ENCODE measurements at places on chromosomes 11 and 22.

DNA sequence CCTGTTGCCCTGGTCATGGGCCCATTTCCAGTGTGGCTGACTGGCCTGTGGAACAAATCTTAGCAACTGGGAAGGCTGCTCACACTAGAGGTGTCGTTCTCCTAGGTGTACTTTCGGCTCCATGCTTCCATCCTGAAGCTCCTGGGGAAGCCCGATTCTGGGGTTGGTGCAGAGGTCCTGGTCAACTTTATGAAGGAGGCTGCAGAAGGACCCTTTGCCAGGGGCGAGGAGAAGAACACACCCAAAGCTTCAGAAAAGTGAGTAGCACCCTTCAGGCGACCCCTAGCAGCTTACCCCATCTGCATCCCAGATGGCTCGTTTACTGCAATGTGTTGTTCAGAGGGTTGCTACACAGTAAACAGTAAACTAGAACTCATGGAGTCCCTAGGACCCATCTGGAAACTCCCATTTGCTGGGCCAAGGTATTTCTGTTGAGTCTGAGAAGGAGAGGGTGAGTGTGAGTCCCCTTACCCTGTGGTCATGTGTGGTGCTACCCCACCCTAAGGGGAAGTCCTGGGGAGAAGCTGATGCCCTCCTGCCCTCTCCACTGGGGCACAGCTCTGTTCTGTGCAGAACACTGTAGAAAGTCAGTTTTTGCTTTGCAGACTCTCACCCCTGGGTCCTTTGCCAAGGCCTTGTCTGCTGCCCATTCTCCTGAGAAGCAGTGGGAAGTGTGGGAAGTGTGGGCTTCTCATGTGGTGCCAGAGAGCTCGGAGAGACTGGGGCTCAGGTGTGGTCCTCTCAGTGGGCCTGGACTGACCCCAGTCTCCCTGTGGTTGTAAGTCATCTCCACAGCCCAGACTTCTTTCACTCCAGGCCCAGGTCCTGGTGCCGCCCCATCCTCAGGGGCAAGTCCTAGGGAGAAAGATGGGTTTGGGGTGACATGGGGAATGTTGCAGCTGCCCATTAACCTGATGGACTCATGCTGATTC lies 85.0 kb downstream of the CABIN1 start:
- DNase-seq, result no peak

DNA sequence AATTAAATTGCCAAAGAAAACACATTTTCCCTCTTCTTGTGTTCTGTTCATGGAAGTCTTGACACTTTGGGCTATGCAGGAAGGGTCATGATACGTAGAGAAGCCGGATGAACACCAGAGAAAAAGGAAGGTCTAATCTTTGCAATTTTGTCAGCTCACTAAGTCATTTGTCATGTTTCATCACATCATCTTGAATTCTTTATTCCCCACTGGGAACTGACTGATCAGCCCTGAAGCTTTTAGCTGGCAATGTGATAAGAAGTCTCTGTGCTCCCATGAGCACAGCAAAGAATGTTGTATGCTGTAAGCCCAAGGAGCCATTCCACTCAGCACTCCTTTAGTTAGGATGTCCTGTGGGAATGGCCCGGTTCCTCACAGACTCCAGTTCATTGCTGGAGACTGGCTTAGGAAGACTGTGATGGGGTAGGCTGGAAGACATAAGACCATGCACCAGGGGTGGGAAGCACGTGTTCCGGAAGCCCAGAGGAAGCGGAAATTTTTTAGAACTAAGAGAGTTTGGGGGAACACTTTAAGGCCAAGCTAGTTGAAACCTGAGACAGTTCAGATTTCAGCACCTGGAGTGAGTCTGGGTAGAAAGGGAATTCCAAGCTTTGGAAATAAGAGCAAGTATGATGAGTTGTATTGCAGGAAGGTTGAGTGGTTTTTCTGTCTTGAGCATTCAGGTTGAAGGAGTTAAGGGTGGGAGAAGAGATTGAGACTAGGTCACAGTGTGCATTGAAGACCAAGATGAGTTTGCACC lies 306.7 kb upstream of the MTNR1B start:
- no peak for DNase-seq

- no peak for DNase-seq
Measured at GRCh38 chr11:23399995-23400394, 539.7 kb upstream of the CCDC179 start.

GRCh38 chr11:128731041-128731663 lies 37.3 kb downstream of the FLI1 start:
- peak; percentile 35 for DNase-seq

DNA sequence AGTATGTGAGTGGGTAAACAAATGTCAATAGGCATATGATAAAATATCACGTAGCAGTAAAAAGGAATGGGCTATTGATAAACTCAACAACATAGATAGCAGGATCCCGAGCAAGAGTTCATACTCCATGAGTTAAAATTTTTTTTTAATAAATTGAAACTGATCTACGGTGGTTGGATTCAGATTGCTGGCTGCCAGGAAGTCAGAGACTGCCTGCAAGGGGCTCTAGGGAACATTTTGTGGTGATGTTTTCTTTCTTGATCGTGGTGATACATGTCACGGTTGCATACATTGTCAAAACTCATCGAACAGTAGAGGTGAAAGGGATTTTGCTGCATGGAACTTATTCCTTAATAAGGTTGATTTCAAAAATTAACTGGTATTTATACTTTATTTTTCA lies 62.6 kb upstream of the WNT7B start:
- DNase-seq, result no peak

GRCh38 chr22:30260682-30261081 lies 6.0 kb downstream of the OSM start:
- no peak for DNase-seq

DNA sequence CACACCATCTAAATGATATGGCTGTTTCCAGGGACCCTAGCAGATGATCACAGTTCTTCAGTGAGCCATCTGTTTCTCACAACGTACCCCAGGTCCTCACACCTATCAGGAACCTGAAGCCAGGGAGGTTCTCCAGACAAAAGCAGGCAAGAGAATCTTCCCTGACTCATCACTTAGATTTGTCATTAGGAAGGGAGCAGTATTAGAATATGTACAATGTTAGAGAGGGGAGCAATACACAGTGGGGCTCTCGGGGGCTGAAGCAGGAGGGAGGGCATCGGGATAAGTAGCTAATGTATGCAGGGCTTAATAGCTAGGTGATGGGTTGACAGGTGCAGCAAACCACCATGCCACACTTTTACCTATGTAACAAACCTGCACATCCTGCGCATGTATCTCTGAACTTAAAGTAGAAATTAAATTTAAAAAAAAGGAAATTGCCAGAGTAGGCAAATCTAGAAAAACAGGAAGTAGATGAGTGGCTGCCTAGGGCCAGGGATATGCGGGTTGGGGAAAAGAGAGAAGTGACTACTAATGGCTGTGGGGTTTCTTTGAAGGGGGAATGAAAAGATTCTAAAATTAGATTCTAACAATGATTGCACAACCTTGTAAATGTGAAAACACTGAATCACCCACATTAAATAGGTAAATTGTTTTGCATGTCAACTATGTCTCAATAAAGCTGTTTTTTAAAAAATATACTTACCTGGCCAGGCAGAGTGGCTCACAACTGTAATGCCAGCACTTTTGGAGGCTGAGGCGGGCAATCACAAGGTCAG lies 14.4 kb downstream of the C22orf42 start:
- peak; percentile 60 for DNase-seq

- no peak for DNase-seq
Measured at GRCh38 chr11:101487775-101488174, 96.0 kb downstream of the TRPC6 start.

- DNase-seq, result no peak
Measured at GRCh38 chr11:36257351-36257750, 31.9 kb downstream of the COMMD9 start.

DNA sequence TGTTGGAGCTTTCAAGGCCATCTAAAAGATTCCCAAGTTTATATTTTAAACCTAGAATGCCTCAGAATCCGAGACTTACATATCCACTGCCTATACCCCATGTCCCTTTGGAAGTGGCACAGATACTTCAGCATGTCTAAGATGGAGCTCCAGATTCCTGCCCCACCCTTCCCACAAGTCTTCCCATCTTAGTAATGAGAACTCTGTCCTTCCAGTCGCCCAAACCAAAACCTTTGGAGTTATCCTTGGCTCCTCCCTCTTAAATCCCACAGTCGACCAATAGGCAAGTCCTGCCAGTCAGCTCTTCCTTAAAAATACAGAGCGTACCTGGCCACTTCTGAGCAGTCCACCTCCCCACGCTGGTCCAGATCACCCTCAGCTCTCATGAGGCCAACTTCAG lies 4.3 kb downstream of the POLD4 start:
- DNase-seq, result no peak

DNA sequence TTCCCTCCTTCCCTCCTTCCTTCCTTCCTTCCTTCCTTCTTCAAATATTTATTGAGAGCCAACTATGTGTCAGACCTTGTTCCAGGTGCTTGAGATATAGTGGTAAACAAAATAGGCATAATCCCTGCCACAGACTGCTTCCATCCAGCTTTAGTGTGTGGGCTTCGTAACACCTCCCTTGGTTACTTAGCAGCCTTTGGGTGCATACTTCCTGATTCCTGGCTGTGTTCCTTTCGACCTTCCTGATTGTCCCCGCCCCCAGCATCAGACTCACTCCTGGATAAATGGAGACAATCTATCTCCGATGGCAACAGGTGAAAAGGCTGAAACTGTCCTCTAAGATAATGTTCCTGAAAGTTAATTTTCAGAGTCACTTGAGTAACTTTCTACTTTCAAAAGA lies 13.5 kb downstream of the CCDC81 start:
- DNase-seq, result no peak

GRCh38 chr22:31055635-31056159 lies 25.4 kb upstream of the SMTN start:
- DNase-seq, result no peak

DNA sequence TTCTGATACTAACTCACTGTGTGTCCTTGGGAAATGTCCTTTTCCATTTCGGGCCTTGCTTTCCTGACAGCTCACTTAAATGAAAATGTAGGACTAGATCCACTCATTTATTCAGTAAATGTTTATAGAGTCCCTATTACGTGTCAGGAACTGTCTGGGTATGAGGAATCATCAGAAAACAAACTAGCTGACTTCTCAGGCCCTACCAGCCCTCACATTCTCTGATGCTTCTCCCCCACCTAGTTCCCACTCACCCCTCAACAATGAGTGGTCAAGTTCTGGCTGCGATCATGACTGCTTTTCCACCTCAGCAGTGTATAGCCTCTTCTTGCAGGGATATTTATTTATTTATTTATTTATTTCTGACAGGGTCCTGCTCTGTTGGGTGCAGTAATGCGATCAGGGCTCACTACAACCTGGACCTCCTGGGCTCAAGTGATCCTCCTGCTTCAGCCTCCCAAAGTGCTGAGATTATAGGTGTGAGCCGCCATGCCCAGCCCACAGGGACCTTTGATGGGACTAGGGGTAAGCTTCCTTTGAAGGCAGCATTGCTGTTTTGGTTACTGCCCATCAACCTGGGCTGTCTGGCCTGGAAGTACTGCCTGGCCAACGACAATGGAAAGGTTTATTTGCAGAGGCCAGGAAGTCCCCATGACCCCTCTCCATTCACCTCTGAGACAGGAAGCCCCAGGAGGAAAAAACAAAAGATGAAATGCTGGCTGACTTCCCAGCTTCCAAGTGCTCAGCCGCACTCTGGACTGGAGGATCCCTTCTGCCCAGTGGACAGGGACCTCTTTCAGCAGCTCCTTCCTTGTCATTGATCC lies 33.1 kb upstream of the POLD3 start:
- DNase-seq, result no peak

GRCh38 chr11:27076121-27076589 lies 35.5 kb downstream of the BBOX1 start:
- DNase-seq, result no peak

DNA sequence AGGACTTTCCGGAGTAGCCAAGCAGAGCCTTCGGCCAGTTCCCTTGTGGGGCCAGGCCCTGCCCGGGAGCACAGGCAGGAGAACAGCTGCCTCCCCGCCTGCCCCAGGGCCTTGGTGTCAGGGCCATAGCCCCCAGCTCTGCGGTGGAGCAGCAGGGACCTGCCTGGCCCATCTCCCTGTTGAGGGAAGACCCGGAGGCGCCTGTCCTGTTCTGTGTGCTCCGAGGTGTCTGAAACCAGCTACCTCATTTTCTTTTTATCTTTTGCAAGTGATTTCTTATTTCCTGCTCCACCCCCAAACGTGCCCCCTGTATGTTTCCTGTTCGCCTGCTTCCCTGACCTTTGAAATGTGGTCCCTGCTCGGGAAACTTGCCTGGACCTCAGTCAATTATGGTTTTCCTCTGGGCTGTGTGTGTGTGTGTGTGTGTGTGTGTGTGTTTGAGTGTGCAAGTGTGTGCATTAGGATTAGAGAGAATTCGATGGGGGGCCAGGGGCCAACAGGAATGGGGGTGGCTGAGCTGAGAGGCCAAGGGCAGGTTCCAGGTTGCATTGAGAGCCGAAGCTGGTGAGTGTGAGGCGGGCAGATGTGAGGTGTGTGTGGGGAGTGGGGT lies 19.1 kb downstream of the LRP5 start:
- no peak for DNase-seq

- no peak for DNase-seq
Measured at GRCh38 chr11:93997741-93998140, 23.4 kb upstream of the HEPHL1 start.

DNA sequence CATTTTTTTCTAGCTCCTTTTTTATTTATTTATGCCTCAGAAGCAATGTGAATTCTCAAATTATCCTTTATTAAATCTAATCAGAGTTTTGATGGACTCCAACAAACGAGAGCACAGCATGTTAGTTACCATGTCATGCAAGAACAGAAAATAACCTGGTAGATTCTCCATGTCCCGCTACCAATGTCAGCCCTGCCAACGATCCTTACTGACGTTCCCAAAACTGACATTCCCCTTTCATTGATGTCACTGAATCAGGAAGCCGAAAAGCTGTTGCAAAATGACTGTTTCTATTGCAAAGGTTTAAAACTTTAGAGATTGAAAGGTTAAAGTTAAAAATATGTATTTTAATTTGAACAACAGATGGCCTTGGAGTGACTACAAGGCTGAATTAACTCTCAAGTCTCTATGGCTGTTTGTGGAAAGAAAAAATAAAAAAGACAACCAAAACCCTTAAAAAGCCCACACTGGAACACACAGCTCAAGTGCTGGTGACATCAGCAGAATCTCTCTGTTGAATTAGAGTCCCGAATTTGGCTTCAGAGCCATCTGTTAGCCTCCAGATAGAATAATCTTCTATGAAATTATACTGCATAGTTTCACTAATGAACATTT lies 96.8 kb downstream of the BDNF start:
- DNase-seq, result no peak

GRCh38 chr11:74471668-74472429 lies 4.5 kb upstream of the KCNE3 start:
- DNase-seq, result no peak

DNA sequence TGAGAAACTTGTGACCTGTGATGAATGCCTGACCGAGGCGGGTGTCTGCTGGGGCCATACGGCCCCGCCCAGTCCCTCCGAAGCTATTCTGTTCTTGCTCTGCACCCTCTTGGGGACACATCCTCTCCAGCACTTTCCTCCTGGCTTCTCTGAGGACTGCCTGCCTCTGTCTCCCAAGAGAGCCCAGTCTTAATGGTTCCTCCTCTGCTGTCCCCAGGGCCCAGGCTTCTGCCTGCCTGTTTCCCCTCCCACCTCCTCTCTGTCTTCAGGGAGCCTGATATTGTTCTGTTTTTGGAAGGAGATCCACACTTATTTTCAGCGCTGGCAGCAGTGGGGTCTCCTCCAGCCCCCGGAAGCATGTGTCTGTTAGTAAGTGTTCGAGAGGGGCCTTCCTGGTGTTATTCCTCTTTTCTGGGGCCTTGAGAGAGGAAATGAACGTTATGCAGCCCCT lies 18.7 kb downstream of the SYNGR1 start:
- DNase-seq, result no peak
